ENCODE measurements at places on chromosomes 3 and 15.

GRCh38 chr3:186208296-186208989 is 99.6 kb upstream of the ETV5 start:
- DNase-seq, result no peak

GRCh38 chr3:76352051-76352450 is 566.7 kb upstream of the ZNF717 start:
- DNase-seq, result no peak

DNA sequence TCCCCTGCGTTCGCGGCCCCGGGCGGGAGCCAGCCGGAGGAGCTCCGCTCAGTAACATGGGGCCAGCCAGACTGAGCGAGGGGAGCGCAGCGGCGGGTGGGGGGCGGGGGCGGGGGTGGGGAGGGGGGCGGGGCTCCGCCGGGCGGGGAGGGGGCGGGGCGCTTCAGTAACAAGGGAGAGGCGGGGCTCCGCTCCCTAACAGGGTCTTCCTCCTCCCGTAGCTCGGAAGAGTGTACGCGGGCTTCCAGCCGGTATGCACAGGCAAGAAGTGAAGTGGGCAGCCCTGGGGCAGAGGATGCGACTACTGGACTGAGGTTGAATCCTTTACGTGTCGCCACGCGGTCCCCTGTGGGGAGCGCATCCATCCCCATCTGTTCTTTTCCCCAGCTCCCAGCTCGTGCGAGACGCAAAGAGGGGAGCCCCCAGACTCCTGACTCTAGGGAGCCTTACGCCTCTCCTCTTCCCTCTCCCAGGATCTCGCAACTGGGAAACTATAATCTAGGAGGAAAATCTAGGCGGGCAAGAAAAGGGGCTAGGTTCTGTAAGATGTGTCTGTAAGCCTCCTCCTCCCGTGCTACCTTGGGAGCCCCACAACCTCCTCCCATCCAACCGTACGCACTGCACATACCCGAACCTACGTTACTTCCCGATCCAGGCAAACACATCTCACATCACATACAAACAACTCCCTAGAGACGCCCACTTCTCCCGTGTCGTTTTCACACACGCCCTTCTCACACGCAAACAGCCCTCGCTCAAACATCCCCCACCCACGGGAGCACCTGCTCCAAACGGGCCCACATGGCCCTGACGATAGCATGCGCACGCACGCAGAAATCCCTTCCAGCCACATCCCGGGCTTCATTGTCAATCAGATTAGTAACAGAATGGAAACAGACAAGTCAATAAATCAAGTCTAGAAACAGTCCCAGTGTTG is at the start of gene SHF:
Gene SHF, minus strand, starts transcription at position 73 of the 937 bp plus-strand sequence. Its CDS starts 15 bp downstream, at position 58.
- DNase-seq, result peak; percentile 92

- no peak for DNase-seq
Measured at GRCh38 chr3:112615989-112616731, 24.8 kb downstream of the CCDC80 start.

GRCh38 chr15:41689834-41690233 is 29.6 kb downstream of the MGA start:
- DNase-seq, result no peak

GRCh38 chr15:67372543-67372942 is 118.0 kb downstream of the IQCH start:
- peak; percentile 26 for DNase-seq

DNA sequence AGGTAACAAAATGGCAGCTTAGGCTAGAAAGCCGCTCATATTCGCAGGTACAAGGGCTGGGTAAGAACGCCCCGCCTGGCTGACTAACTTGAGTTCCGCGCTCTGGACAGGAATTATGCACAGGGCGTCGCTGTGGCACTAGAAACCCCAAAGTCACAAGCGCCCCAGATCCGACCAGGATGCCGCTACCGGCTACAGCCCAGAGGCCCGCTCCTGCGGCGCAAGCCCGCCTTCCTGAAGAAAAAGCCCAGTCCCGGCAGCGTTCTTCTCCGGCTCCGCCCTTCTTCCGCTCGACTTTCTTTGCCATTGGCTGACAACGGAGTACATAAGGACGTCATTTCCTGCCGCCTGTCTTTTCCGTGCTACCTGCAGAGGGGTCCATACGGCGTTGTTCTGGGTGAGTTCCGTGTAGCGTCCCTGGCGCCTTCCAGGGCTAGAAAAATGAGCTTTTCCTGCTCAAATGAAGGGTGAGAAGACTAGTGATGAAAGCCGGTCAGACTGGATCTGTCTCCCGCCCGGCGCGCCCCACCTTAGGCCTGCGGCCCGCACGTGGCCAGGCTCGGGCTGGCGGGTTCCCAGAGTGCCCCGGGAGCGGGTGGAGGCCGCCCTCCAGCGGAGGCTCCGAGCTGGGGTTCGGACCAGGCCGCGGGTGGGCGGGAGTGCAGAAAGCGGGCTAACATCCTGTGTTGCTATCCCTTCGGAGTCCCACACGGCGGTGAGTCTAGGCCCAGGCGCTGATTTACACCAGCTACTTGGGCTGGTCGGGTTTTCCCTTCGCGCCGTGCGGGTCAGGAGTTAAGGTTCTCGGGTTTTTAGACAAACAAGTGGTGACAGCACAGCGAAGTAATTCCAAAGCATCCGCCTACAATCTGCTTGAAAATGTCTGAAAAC is at the start of gene RPSA:
Gene RPSA, plus strand, starts transcription at position 353 of the 891 bp plus-strand sequence. CDS start 934 bp downstream, outside the sequence.
- DNase-seq, result peak; percentile 98

DNA sequence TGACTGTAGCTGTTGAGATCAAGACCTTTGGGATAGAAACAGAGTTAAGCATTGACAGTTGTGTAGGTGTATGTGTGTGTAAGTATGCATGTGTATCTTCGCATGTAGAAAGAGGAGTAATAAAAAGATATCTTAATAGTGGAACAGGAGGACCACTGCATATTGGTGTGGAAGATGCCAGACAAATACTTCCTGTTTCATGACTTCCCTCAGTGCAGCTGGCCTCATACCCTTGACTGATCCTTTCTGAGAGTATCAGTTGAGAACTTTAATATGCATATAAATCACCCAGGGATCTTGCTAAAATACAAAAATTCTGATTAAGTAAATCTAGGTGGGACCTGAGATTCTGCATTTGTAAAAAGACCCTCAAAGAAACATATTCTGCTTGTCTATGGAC is 8.5 kb upstream of the ZBED2 start:
- no peak for DNase-seq

GRCh38 chr3:135020181-135020580 is 225.1 kb downstream of the EPHB1 start:
- no peak for DNase-seq

DNA sequence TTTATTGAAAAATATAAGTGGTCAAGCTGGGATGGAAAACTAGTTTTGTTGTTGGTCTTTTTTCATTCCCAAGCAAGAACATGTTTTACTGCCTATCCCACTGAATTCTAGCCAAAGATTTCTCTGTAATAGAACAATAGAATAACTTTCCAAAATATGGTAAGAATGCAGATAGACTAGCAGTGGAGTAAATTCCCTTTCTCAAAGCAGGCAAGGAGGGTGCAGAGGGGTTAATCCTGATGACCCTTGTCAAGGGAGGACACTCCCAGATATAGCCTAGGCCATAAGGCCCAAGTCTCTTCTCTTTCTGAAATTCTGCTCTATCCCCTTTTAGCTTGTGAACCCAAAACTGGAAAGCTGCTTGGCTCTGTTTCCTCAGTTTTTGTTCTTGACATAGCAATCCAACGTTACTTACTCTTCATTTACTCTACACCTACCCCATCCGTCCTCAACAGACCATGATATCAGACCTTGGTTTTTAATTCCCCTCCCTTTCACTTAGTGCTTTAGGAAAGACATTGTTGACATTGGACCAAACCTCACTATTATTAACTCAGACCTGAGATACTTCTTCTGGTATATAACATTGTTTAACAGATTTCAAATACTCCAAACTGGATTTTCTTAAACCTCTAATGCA is 453.6 kb upstream of the THBS1 start:
- peak; percentile 20 for DNase-seq

DNA sequence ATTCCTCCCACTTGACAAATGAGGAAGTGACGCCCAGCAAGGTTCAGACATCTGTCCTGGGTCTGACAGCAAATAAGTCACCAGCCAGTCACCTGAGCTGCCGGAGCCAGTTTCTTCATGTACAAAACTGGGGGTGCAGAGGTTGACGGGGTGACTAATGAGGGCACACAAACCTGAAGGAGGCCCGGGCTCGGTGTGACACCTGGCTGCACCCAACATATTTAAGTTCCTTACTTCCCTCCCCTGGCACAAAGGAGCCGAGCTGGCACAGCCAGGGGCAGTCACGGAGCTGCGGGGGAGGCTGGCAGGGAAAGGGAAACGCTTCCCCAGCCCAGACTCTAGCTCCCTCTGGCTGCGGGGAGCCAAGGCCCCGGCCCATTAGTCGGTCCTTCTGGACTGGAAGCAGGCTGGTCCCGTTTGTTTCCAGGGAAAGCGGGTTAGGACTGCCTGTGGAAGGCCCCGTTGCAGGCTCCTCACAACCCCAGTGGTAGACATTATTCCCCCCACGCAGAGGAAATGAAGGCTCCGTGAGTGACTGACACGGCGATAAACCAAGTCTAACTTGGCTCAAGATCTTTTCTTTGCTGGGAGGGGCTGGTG is 2.3 kb downstream of the FBXL22 start:
- DNase-seq, result peak; percentile 42

- no peak for DNase-seq
Measured at GRCh38 chr3:178561239-178561638, 25.0 kb downstream of the KCNMB2 start.

- no peak for DNase-seq
Measured at GRCh38 chr3:183555541-183556081, at the start of gene KLHL6. KLHL6 (minus strand) TSS chr3:183555706; CDS start chr3:183555653, 53 bp downstream.

GRCh38 chr15:98231696-98232440 is 271.4 kb downstream of the ARRDC4 start:
- no peak for DNase-seq

GRCh38 chr15:74653426-74654102 is 37.9 kb downstream of the CLK3 start:
- DNase-seq, result peak; percentile 57

DNA sequence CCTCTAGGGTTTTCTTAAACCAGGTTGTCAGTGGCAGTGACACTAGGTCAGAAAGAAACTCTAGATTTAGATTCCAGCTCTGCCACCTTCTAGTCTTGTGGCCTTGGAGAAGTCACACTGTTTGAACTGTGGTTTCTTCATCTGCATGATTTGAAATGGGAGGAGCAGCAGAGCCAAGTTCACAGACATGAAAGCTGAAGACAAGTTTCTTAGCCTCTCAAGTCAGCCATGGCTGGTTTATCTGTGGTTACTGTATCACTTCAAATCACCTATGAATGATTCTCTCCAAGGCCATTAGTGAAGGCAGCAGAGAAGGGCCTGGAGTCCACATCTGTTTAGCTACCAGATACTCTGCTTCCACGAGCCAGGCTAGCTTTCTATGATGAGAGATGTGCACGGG is 15.6 kb downstream of the CLEC3B start:
- no peak for DNase-seq

- no peak for DNase-seq
Measured at GRCh38 chr15:59251001-59251845, 44.6 kb downstream of the LDHAL6B start.

DNA sequence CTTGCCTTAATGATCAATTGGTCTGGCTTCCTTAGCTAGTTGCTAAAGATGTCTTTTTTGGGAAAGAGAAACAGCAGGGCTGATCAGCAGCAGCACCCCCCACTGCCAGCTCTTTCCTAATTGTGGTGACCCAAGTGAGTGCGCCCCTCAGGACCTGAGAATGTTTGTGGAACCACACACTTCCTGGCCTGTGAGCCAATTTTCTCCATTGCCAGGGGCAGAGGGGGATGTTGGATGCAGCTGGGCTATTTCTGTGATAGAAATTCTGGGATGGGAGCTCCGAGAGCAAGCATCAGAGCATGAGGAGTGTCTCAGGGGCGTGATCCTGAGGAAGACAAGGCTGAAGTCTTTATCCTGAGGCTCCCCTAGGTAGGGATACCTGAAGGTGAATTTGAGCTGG is 66.6 kb downstream of the CLDN11 start:
- DNase-seq, result no peak

DNA sequence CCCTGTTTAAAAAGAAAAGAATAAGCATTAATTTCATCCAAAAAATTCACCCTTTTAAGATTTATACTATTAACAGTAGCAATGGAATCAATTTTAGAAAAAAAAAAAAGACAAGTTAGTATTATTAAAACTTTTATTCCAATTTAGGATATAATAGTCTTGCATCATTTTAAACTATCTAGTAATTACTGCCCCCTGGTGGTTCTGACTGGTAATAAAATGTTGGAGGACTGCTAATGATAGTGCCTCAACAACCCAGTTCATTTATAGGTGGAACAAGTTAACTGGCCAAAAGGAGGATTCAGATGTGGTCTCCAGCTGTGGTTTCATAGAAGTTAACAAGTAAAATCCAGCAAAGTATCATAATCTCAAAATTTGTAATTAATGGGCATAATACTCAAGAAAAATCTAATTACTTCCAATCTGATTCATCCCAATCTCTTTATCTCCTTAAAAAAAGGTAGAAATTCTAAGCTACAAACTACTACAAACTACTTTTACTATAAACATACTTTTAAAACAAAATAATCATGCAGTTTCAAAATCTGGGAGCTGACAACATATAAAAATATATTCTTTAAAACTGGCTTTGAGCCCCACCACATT is 30.7 kb upstream of the WDR49 start:
- peak; percentile 87 for DNase-seq

- no peak for DNase-seq
Measured at GRCh38 chr15:86205096-86205495, 125.4 kb downstream of the AGBL1 start.

- no peak for DNase-seq
Measured at GRCh38 chr3:132749786-132750185, 27.6 kb upstream of the NPHP3 start.

GRCh38 chr15:55514414-55514850 is 6.4 kb upstream of the DNAAF4 start:
- no peak for DNase-seq

All from eye (tissue), 1 donor.